Vagina (tissue), 2 donors: ENCODE measurements at places on chromosomes 7 and 10. TPM values are rescaled to one million over a fixed set of nuclear protein-coding genes. Genes with fewer than 3 reads are reported as not detected.

- DNase-seq = no peak
These were observed 80.1 kb upstream of the PRSS1 start for GRCh38 chr7:142669074-142669654.

- no peak for DNase-seq
These were observed 7.6 kb downstream of the CALD1 start for GRCh38 chr7:134787064-134787463.

Gene SUN3
- not detected for total RNA-seq

DNA sequence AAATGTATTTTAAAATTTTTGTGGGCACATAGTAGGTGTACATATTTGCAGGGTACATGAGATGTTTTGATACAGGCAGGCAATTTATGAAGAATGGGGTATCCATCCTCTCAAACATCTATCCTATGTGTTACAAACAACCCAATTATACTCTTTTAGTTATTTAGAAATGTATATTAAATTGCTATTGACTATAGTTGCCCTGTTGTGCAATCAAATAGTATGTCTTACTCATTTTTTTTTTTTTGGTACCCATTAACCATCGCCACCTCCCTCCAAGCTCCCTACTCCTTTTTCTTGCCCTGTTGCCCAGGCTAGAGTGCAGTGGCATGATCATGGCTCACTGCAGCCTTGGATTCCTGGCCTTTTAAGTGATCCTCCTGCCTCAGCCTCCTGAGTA, 128.1 kb downstream of the BAMBI start:
- DNase-seq = no peak

Gene HOGA1
- total RNA-seq = 0.98 TPM

DNA sequence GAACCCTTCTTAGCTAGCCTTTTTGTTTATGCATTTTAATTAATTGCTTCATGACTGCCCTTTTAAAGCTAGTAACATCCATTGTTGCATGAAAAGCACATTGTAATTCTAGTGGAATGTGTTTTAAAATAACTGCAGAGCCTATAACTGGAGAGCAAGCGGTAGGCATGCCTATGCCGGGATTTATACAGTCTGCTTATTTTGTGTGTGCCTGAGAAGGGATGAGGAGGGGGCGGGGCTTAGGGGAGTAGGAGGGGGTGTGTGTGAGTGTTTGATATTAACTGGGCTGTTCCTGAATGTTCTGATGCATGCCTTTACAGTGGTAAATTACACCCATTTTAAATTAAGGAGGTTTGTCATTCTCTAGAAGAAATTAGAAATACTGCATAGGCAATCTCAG, 208.1 kb downstream of the TCF7L2 start:
- DNase-seq = no peak

Gene TMEM130
- total RNA-seq = 3.7 TPM

DNA sequence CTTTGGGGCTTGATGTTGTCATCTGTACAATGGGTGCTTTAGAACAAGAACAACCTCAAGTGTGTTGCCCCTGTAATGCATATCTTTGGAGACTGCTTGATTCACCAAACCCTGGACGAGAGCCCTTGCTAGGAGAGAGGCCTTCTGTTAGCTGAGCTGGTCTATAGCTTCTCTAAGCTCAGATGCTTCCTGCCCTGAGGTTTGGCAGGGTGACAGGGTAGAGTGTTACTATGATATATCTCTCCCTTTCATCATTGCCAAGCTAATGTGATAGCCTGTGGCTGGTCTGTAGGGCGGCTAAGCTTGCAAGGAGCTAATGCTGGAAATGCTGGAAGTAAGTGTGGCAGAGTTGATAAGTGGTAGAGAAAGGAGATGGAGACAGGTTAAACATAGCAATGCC, 364.1 kb downstream of the RPS24 start:
- DNase-seq = no peak

Gene NUTM2E
- total RNA-seq = not detected

DNA sequence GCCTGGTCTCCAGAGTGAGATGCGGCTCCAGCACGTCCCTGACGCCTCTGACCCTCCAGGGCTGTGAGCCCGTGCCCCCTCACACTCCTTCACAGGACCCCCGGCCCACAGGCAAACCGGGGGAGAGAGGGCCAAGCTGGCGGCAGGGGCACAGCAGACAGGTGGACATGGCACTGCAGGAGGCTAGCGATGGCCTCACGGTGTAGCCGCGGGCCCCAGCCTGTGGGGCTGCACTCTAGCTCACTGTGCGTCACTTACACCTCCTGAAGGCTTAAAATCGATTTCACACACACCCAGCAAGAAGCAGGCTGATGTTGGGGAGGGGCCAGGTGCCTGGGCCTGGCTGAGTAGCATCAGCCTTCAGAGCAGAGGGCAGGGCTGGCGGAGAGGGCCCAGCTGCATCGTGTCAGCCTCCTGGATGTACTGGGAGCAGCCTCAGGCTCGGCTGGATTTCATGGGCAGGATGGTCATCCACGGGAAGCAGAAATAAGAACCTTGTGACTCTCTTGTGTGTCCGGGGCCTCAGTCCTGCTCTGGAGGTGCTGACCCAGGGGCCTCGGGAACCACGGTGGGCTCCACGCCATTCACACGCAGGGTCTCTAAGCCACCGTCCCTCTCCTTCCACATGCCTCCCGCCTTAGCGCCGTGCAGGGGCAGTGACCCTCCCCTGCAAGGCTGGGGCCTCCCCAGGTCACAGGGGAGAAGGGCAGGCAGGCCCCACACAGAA, 19.4 kb upstream of the KNDC1 start:
- peak; percentile 67 for DNase-seq

DNA sequence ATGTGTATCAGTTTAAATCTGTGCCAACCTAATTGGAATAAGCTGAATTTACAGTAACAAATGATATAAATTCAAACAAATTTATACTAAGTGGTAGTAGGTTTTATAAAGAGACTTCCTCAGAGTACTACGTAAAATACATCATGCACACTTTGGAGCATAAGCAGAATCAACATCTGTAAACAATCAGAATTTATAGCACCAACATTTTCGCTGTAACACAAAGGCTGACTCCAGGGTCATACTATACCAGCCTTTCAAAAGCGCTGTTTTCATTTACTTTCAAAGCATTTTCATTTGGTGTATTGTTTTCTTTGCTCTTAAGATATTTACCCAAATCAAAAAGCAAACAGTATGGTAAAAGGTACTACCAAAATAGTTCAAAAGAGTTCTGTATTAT, 29.3 kb upstream of the TMEM168 start:
- DNase-seq = no peak

DNA sequence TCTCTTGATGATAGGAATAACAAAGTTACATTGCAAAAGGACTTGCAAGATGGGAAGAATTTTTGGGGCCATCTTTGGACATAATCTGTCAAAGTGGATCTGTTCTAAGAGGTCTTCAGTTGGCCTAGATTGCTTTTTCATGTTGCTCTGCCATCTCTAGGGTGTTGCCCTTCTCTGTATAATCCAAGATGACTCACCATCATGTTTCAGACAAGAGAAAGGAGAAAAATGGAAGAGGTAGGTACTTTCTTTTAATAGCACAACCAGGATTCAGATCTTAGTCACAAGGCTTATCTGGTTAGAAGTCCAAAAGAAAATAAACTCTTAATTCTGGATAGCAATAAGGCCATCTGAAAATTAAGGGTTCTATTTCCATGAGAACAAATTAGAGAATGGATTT, 38.7 kb upstream of the FOXP2 start:
- DNase-seq = no peak

- no peak for DNase-seq
These were observed 216.8 kb upstream of the KLF6 start for GRCh38 chr10:4001811-4002210.

- no peak for DNase-seq
These were observed 16.4 kb downstream of the FZD1 start for GRCh38 chr7:91280604-91281003.

Gene TMEM236
- total RNA-seq = not detected

- no peak for DNase-seq
These were observed 91.6 kb downstream of the RAB11FIP2 start for GRCh38 chr10:117955176-117955575.

DNA sequence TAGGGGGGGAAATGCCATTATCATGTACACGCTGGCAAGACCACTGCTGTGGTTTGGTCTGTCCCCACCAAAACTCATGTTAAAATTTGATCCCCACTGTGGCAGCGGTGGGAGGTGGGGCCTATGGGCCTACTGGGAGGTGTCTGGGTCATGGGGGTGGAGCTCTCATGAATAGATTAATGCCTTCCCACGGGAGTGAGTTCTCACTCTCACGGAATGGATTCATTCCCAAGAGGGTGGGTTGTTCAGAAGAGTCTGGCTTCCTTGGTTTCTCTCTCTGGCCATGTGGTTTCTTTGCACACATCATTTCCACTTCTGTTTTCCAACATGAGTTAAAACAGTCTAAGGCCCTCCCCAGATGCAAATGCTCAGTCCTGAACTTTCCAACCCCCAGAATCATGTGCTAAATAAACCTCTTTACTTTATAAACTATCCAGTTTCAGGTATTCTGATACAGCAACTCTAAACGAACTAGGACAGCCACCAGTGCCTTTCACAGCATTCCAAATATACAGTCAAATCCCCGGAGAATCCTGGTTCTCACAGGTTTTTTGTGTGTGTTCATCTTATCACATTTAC, 44.3 kb downstream of the SMURF1 start:
- DNase-seq = no peak

Gene HTRA1
- 116 TPM for total RNA-seq

Gene ZP3
- 2.7 TPM for total RNA-seq

Gene PRTFDC1
- 7.6 TPM for total RNA-seq

Gene ZNF467
- 13.3 TPM for total RNA-seq

- no peak for DNase-seq
These were observed 109.2 kb downstream of the DPY19L1 start for GRCh38 chr7:34928052-34928451.

Gene SPAG6
- not detected for total RNA-seq

Gene STEAP1B
- total RNA-seq = 8.8 TPM

Gene CDCA7L
- total RNA-seq = 44.0 TPM

GRCh38 chr7:157009778-157010587, 480 bp downstream of the MNX1 start:
- no peak for DNase-seq

Gene LIPJ
- not detected for total RNA-seq

DNA sequence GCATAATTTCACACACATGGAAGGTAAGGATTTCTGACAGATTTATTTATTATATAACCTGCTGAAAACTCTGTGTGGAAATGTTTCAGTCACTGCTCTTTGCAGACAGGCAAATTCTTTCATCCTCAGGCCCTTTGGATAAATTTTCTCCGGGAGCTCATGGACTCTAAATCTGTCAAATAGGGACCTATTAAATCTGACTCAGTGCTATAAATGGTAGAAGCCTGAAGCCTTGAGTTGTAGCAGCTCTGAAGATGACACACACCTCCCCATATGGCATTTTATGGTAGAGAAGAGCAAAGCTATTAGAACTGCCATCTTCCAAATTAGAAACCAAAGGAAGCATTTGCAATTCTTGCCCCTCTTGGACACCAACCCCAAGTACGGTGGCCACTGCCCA, 808.7 kb downstream of the XPNPEP1 start:
- no peak for DNase-seq

GRCh38 chr10:70051848-70052247, 798 bp upstream of the MACROH2A2 start:
- DNase-seq = no peak
